Mesendoderm (in vitro differentiated cells): ENCODE measurements at places on chromosomes 6 and 20.

DNA sequence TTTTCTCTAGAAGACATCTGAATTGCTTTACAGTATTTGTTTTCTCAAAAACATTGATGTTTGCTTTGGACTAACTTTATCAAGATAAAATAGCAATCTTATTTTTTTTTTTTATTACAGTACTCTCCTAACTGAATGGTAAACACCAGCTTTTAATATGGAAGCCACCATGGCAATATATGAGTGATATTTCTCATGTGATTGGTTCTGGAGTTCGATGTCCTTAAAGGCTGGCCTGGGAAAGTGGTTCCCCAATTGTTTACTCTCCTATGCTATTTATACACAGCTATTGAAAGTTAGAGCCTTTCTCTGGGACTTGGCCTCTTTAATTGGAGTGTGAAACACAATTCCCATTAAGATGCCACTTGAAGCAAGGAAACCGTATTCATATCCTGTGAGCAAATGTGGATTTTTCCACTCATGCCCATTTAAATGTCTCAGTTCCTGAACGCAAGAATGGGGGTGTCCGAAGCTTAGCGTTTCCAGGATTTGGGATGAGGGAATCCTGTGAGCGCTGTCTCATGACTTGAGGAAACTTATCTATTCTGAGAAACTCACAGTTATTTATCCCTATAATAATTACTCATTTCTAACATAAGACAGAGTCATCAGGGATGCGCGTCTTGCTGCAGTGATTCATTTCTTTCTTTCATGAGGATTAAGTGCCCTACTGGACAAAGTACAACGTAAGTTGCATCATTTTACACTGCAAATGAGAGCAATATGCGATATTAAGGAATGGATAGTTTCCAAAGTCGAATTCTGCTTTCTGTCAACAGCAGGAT lies 143.3 kb upstream of the PREP start:
- no peak for DNase-seq

- no peak for DNase-seq
Observed at GRCh38 chr6:170450916-170451761, 102.0 kb downstream of the PSMB1 start.

GRCh38 chr6:161152907-161153662 lies 120.8 kb downstream of the AGPAT4 start:
- no peak for DNase-seq

DNA sequence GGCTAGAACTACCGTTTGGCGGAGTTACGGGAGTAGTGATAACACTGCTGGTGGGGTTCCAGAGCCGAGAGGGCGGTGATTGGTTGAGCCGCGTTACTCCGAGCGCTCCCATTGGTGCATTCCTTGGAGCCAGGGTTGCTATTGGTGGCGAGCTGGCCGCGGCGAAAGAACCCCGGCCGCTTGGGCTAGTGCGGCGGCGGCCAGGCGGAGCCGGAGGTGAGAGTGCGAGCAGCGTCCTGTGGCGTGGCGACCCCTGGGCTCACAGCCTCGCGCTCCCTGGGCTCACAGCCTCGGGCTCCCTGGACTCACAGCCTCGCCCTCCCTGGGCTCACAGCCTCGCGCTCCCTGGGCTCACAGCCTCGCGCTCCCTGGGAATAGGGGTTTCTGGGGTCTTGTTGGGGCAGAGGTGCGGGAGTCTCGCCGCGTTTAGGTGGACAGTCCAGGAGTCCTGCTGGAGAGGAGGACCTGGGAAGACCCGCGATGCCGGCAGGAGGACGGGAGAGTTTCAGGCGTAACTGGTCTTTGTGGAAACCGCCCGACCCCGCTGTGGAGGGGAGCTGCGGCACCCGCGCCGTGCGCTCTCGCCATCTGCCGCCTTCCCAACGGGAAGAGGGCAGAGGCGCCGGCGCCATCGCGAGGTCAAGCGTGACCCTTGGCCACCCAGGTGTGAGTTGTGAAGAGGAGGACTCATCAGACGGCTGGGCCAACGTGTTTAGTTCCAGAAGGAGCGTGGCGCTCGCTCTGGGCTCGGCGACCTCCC lies 12.2 kb downstream of the PRDM13 start:
- peak; percentile 67 for DNase-seq

- DNase-seq: no peak
Observed at GRCh38 chr6:166253281-166253681, 54.9 kb downstream of the PRR18 start.

DNA sequence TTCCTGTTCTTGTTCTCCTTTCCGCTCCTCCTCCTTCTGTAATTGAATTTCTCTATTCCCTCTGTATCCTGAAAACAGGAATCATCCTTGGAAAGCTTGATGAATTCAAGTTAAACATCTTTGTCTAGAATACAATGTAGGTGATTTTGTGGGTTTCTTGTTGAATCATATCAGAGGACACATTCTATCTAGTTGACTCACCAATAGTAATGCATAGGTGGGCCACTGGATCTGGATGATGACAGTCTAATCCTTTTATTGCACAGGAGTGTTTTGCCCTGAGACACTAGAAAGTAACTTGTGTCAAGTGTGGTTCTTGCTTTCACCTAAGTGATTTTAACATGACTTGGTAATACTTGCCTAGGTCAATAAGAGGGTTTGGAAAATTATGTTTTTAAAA lies 164.3 kb downstream of the RFPL4B start:
- no peak for DNase-seq

GRCh38 chr20:33674294-33675135 lies at the start of gene NECAB3:
Gene NECAB3 (minus strand): TSS chr20:33674428. CDS start chr20:33674352, 76 bp downstream.
- DNase-seq: peak; percentile 78

DNA sequence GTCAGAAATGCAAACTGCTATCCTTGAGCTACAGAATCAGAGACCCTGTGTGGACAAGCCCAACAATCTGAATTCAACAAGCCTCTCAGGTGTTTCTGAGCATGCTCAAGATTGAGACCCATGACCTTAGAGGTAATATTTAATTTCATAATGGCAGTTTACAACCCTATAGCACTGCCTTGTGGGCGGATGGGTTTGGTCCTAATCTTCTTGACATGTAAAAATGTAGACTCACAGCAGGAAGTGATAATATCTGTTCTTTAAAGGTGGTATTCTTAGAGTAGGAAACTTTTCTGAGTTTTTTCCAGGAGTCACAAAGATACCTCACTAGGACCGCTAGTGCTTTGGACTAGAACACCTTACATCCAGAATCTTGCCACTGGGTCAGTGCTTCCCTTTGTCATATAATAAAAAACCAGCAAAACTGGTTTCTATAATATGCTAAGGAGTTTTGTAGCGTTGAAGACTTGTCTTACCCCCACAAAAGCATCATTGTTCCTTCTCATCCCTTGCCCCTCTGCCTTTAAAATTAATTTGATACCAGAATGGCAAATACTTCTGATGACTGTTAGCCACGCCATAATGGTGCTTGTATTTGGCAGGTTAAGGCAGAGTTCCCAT lies 52.6 kb downstream of the E2F3 start:
- DNase-seq: no peak

DNA sequence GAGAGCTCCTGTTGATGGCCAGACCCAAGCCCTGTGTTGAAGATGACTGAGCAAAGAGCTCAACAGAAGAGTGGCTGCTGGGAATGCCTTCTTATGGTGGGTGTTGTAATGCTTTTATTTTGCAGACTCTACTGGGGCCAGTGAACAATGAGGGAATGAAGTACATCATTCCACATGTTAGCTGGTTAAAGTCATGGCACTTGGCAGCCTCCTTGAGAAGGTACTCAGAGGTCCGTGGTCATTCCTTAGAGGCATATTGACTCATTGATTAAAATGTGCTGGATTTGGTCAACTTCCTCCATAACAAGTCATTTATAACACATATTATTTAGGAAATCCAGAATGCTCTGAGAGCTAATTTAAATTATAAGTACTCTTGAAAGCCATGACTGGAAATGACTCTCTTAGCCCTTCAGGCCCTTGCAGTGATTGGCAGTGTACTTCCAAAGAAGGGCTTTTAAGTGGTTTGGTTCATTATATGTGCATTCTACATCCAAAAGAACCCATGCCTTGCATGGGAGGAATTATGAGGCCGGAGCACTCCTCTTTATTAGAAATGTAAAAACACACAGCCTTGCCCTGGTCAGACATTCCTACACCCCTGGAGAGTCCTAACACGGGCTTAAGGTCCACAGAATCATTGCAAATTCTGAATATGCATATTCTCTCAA lies 976.9 kb downstream of the KIF16B start:
- DNase-seq: no peak

DNA sequence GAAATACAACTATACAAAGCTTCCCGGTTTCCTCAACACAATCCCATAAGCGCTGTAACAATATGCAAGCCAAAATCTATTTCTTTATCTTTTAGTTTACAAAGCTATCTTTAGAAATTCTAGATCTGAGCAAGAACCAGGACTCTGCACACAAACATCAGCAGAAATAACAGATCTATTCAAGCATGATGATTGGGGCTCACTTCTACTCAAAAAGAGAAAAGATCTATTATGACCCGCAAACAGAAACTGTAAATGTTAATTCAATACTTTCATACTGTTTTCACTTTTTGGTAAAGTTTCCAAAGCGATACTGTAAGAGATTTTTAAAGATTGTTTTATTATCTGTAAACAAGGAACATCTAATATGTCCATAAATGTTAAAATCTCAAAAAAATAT lies 86.6 kb downstream of the SESN1 start:
- DNase-seq: no peak

DNA sequence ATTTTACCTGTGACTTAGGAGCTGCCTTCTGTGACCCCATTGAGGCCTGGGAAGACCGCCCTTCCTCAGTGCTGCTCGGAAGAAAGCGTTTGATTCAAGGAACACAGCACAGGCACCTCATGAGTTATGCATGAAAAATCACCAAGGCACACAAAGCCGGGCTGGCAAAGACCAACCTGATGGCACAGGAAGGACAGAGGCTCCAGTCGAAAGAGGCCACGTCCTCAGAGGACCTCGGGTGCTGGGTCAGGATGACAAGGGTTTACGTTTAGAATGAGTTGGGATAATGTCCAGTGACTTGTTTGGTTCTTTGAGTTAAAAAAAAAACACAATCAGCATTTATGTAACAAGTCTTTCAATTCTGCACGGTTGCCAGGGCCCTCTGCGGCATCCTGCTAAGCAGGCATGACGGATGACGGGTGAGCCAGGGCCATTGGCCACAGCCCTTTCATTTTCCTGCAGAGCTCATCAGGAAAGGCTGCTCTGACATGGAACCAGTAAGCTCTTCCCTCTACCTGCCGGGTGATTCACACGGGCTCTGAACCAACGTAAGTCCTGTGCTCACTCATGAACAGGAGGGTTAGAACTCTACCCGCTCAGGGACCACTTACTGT lies 112.8 kb downstream of the DACT2 start:
- no peak for DNase-seq

GRCh38 chr6:41273714-41274113 lies 12.8 kb downstream of the TREM1 start:
- DNase-seq: peak; percentile 14

DNA sequence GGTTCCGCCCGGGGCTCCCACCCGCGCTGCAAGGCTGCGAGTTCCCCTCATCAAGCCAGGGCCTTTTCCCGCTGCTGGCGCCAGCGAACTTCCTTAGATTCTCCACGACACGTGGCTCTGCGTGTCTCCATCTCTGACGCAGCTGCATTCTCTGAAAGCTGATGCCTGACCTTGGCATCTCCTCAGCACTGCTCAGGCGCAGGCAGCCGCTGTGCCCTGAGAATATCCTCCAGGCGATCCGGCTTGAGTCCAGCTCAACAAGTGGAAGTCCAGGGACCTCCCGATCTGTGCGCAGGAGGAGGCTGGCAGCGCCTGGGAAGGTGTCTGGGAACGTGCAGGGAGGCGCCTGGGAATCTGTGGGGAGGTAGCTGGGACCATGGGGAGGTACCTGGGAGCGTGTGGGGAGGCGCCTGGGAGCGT lies 171.2 kb upstream of the THBS2 start:
- no peak for DNase-seq

DNA sequence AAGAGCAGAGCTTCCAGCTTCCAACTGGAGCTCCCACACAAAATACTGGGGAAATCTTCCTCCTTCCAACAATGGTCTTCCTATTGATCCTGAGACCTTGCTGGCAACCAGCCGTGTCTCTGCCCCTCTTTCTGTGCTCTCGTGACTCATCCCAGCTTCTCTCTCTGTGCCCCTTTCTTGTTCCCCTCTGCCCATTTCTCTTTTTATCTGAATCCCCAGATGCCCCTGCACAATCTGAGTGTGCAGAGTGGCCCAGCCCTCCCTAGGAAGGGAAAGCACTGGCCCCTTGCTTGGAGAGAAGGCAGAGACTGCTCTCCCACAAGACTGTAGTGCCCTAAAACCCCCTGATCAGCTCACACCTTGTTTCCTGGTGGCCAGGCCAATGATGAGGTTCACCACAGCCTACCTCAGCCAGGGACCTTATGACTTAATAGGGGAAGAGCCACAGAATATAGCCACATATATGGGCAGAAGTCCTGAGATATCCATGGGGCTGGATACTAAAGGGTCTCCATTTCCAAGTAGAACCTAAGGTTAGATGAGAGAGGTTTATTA lies 23.1 kb upstream of the MAS1L start:
- no peak for DNase-seq

DNA sequence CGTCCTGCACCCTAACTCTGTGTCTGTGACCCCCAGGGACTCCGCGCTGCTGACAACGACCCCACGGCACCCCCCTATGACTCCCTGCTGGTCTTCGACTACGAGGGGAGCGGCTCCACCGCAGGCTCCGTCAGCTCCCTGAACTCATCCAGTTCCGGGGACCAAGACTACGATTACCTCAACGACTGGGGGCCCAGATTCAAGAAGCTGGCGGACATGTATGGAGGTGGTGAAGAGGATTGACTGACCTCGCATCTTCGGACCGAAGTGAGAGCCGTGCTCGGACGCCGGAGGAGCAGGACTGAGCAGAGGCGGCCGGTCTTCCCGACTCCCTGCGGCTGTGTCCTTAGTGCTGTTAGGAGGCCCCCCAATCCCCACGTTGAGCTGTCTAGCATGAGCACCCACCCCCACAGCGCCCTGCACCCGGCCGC lies 129.0 kb downstream of the TAF4 start:
- no peak for DNase-seq

DNA sequence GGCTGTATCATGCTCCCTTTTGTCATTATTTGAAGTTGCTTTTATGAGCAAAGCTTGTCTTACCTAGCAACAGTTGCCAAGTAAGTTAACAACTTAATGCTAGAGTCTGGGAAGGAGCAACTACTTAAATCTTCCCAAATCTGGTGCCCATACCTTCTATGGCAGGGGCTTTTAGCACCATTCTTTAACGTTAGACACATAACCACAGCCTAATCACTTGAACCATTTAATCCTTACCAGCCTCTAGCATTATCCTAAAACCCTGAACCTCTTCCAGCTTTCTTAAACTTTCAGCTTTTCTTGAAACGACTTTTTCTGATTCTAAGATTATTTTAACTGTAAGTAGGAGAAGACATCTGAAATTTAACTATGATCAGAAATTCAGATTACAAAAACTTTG lies at the start of gene C6orf163:
Gene C6orf163, plus strand, starts transcription at position 83 of the 400 bp plus-strand sequence. Its CDS starts 287 bp downstream, at position 370.
- no peak for DNase-seq
